Ammon's horn (tissue), 1 donor: ENCODE measurements at places on chromosomes 7 and 10.
A peak's percentile ranks its signal among the peaks of the same experiment; 100 is the strongest.

GRCh38 chr10:92822964-92823363 lies 25.4 kb upstream of the EXOC6 start:
- no peak for DNase-seq

DNA sequence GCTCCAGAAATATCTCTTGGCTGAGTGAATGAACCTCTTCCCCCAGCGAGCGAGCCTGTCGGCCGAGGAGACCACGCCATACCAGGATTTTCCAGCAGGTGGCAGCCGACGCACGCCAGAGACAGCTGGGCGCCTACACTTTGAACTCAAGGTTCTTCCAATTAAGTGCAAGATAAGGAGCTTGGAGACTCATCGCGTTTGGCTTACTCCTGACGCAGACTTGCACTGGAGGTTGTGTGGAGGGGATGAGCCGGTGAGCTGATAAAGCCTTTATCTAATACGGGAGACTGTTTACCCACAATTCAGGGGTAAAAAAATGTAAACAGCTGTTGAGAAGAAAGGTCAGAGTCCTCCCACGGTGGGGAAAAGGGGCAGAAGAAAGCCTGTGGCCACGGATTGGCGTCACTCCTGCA lies 45.9 kb upstream of the EMX2 start:
- peak; percentile 84 for DNase-seq

DNA sequence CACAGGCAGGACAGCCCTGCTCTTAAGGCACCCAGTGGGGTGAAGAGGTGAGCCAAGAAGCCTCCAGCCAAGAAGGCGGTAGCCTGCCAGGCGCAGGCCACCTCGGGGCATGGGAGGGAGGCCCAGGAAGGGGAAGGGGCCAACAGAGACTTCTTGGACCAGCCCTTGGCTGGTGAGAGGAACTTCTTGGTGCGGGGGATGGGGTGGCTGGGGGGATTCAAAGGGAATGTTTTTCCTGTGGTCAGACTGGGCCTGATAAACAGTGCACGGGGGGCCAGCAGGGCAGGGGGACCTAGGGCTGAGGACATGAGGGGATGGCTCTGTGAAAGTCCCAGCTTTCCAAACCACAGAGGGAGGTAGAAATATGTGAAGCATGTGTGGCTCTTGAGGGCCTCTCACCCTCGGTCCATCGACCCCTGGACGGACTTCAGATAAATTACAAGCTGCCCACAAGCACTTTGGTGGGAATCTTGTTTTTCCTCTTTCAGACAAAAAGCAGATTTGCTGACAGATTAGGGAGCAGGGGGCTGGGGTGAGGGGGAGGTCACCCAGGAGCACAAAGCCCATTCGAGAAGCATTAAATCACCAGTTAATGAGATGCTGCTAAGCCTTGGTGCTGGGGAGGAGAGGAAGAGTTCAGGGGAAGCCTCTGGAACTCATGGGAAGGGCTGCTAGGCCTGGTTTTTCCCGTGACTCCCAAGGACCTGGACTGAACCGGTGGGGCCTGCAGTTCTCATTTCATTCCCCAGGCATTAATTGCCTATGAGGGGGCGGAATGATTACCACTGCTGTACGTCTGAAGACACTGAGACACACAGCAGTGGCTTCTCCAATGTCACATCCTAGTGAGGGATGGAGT lies 11.3 kb downstream of the CRYGN start:
- DNase-seq, result peak; percentile 48

DNA sequence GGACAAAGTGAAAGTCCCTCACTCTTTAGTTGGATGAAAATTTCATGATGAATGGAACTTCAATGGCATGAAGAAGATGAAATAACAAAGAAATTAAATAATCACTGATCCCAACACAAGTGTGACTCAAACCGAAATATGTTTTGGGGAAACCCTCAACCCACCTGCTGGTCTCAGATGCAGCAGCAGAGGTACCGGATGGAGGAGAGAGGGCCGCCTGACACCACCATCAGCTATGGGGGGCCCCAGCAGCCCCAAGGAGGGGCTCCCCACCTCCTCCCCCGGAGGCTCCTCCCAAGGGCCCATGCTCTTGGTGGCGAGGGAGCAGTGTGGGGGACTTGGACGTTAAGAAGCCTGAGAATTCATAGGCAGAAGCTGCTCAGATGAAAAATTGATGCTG lies 137.2 kb upstream of the ADARB2 start:
- no peak for DNase-seq

DNA sequence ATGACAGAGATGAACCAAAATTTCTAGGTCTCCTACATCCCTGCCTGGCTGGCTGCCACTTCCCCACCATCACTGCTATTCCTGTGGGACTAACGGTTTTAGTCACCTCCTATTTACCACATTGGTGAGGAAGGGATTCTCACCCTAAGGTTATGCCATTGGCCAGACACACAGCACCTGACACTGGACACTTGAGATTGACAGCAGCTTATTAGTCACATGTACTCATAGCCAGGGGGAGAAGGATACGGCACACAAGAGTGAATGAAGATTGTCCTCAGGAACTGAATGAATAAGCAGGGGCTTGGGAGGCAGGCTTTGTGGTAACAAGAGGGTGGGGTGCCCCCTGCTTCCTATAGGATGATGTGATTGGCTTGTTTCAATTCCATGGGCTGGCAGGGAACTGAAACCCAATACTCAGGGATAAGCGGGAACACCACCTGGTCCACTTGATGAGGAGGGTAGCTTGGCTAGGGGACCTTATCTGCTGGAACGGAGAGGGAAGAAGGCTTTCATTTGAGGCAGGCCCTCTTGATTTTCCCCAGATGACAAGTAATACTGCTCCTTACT lies 99.0 kb downstream of the SPAG6 start:
- no peak for DNase-seq

DNA sequence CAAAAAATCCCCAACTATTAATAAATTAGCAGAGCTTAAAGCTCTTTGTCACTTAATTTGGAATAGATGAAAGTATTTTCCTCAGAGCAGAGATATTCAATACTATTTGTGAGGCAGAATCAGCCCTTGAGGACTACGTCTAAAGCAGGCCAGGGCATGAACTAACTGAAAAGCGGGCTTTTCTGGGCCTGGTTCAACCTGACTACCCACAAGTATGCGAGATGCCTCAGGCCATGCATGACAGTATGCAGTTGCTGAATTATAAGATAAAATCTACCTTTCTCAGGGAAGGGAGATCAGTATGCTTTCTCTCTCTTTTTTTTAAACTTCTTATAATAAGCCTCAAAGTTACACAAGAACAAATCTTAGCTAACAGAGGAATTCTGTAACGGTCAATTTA lies 20.1 kb downstream of the TMEM168 start:
- no peak for DNase-seq

- no peak for DNase-seq
Observed at GRCh38 chr10:97277551-97277950, 14.9 kb downstream of the ARHGAP19 start.

DNA sequence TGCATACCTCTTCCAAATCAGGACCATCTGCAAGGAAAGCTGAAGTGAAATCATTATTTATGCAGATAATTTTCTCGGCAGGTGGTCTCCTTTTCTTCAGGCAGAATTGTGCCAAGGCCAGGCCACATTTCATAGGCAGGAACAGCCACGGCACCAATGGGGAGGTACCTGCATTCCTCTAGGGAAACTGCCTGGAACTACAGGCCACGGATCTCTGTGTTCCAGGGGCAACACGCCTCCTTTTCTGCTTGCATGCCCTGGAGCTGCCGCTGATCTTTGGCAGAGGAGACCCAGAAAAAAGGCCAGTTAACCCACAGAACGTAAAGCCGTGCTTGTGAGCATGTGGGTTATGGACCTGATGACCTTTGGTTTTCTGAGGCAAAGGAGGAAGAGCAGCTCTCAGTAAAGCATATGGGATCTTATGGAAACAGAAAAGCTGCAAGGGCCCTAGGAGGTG lies 111.2 kb upstream of the KIAA1217 start:
- no peak for DNase-seq
